ENCODE measurements at places on chromosomes 2 and 18.

DNA sequence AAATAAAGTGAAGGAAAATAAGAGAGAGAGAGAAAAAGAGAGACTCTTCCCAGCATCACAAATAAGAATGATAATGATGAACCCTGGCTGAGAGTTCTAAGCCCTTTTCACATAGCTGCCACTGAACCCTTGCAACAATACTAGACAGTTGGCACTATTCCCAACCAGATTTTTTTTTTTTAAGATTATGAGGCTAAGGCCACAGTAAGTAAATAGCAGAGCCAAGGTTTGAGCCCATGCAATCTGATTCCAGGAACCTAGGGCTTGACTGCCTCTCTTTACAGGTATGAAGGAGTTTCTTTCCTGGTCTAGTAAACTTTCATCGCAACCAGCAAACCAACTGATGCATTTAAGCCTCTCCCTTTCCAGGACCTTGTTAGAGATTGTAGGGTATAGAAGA lies 424.6 kb downstream of the NCKAP5 start:
- no peak for DNase-seq

GRCh38 chr2:36403675-36404230 lies 48.2 kb downstream of the CRIM1 start:
- no peak for DNase-seq

- no peak for DNase-seq
Observed at GRCh38 chr18:48295586-48296311, 113.4 kb downstream of the ZBTB7C start.

- no peak for DNase-seq
Observed at GRCh38 chr2:183950673-183951072, 647.7 kb upstream of the ZNF804A start.

DNA sequence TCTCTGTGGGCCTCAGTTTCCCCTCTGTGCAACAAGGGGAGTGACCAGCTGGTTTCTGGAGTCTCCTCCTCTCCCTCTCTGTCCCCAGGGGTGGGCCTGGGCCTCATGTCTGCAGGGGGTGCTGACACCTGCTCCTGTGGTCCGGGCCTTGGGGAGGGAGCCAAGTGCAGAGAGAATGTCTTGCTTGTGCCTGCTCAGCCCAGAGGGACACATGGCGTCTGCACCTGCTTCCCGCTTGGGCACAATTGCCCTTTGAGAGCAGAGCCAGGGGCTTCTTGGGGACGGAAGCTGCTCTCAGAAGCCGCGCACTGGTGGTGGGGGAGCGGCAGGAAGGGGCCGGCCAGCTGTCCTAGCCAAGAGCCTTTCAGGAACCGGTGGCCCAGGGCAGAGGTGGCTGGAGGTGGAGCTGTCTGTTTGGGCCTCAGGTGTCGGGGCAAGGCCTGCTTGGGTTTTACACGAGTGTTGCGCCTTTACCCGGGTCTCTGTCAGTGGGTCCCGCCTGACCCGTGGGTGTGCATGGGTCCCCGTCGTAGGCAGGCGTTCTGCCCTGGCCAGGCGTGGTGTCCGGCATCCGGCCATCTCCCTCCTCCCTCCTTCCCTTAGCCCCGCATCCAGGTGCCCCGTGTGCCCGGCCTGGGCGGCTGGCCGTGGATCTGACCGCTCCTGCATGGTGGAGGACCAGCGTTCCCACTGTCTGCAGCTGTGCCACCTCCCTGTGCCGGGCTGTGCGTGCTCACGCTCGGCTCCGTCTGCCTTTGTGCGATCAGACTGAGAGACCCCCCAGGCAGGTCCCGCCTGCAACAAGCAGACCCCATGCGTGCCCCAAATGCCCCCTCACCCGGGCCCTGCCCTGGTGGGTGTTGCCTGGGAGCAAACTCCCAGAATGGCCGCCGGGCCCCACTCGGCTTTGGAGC lies 4.0 kb downstream of the NEU4 start:
- no peak for DNase-seq

DNA sequence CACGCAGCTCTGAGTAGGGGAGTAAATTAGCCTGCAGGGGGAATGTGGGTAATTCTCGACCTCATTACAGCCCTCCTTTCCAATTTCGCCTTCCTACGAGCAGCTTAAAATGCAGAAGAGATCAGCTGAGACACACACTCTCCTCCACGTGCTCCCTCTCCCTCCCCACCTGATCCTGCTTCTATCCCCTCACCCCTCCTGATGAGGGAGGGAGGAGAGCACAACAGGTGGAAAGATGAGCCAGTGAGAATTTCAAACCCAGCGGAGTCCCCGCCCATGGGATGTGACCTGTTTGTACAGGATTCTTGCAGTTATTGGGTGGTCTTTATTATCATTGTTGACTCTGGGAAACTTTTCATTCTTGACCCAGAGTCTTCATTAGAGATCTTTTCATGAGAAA lies 35.5 kb downstream of the DDX18 start:
- DNase-seq = no peak

GRCh38 chr2:181607629-181608590 lies 49.0 kb downstream of the CERKL start:
- DNase-seq = no peak

GRCh38 chr2:218005486-218005885 lies 2.7 kb upstream of the TNS1 start:
- DNase-seq = no peak

GRCh38 chr2:67919490-67919889 lies 143.3 kb downstream of the C1D start:
- DNase-seq = no peak

DNA sequence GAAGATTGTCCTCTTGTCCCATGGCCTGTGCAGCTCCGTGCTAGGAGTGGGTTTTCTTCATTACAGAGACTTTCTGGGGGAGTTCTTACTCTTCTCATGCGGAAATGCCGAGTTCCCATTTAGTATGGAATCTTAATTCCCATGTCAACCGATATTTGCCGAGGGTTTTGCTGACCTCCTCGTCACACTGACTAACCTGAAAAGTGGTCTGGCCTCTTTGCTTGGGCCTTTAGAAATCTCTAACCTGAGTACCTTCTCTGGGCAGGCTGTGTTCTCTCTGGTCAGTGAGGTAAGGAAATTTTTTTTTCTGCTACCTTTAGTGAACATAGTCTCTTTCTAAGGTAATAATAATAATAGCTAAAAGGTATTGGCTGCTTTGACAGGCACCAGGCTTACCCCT lies 10.9 kb upstream of the EML6 start:
- DNase-seq = no peak

GRCh38 chr2:131105950-131106801 lies 1.0 kb downstream of the PLEKHB2 start:
- no peak for DNase-seq

GRCh38 chr2:160664603-160665140 lies 171.1 kb upstream of the RBMS1 start:
- no peak for DNase-seq

DNA sequence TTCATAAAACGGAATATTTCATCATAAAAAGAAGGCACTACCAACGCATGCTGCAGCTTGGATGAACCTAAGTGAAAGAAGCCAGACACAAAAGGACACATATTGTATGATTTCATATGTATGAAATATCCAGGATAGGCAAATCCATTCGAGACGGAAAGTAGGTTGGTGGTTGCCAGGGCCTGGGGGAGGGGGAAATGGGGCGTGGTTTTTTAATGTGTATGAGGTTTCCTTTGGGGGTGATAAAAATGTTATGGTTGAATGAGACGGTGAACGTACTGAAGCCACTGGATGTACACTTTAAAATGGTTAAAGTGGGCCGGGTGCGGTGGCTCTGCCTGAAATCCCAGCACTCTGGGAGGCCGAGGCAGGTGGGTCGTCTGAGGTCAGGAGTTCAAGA lies 20.0 kb upstream of the SPATA3 start:
- DNase-seq = no peak

DNA sequence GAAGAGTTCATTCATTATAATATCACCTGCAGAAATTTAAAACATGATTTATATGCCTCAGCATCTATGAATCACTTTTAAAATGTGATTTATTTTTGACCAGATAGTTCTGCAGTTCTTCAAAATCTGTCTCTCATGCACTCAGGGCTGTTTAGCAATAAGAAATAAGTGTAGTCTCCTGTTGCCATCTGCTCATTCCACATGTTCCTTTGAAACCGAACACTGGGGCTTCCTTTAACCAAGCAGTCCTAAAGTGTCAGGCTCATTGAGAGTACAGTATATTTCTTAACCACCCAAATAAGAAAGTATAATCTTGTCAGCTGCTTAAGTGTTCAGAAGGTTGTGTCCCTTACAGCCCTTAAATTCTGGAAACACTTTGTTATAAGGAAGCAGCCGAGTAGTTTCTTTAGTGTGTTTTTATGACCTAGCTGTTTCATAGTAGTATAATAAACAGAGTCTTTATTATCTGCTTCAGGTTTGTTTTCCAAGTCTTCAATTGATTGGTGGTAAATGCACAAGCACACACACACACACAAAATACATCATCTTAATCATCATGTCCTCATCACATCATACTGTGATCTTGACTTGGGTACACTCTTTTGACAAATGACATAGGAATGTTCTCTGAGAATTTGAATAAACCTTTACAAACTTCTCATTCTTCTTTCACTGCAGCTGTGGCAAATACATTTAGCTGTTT lies 10.4 kb downstream of the WDR7 start:
- no peak for DNase-seq

DNA sequence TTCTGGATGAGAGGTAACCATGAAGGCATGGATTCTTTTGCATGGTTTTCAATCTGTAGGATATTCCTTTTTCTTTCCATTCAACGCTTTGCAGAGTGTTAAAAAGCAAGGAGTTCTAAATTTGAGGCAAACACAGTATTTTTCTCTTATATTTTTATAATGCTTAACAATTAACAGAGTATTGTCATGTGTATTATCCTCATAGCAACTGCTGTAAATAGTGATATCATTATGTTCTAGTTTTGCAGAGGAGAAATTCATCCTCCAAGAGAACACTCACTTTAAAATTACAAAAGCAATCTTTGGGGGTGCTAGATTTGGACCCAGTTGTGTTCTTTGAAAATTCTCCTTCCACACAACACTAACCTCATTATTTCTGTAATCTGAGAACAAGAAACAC lies 58.7 kb downstream of the RDH14 start:
- DNase-seq = no peak

DNA sequence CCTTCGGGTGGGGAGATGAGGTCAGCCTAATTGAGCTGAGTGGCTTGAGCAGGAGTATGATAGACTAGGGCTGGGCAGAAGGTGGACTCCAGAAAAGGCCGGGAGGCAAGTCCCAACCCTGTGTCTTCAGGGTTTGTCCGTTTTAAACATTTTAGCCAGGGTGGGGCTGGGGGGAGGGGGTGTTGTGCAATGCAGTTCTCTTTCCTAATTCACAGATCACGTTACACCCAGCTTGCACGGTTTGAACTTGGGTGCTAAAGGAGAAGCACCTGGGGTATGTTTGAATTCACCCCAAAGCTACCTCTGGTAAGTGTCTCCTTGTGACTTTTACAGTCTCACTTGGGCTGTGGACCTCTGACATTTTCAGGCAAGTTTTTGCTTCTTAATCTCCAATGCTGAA lies 233.3 kb downstream of the AGAP1 start:
- DNase-seq = no peak

- no peak for DNase-seq
Observed at GRCh38 chr2:236997069-236997715, 88.5 kb upstream of the COPS8 start.

- DNase-seq = no peak
Observed at GRCh38 chr18:3966246-3966641, 488.9 kb downstream of the DLGAP1 start.
